ENCODE measurements at places on chromosomes 11 and 22. TPM values are rescaled to one million over a fixed set of nuclear protein-coding genes. Genes with fewer than 3 reads are reported as not detected.

SCUBE2 gene
- total RNA-seq: 16.9 TPM

DRICH1 gene
- not detected for total RNA-seq

GRCh38 chr11:63020671-63021291 lies 5.1 kb upstream of the SLC22A8 start:
- H3K27ac ChIP-seq: no peak overlapping the region
- no peaks in the 10 kb centered on the region for H3K36me3 ChIP-seq
- H3K27me3 ChIP-seq: no peaks in the 10 kb centered on the region
- DNase-seq: no peak

- no peaks in the 10 kb centered on the region for H3K27me3 ChIP-seq
- H3K4me1 ChIP-seq: no peaks in the 10 kb centered on the region
- H3K27ac ChIP-seq: no peak overlapping the region
- H3K4me3 ChIP-seq: no peak overlapping the region
Measured at GRCh38 chr11:104443387-104443786, 279.4 kb upstream of the PDGFD start.

Data from stomach (tissue), 19 donors.